ENCODE measurements at places on chromosomes 16 and 17.

DNA sequence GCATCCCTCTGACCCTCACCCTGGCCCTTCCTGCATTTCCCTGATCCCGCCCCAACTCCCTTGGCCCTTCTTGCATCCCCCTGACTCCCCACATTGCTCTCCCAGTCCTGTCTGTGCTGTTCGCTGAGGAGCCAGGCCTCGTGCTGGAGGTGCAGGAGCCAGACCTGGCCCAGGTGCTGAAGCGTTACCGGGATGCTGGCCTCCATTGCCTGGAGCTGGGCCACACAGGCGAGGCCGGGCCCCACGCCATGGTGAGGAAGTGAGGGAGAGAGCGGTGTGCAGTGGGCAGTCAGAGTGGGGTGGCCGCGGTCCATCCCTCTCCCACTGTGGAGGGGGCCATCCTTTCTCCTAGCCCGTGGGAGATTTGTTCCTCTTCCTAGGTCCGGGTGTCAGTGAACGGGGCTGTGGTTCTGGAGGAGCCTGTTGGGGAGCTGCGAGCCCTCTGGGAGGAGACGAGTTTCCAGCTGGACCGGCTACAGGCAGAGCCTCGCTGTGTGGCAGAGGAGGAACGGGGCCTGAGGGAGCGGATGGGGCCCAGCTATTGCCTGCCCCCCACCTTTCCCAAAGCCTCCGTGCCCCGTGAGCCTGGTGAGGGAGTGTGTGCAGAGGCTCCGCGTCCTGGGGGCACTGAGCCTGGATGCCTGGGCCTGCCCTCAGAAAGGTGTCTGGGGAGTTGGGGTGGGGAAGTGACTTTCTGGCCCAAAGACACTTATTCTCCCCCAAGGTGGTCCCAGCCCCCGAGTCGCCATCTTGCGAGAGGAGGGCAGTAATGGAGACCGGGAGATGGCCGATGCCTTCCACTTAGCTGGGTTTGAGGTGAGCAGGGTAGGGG, 17.8 kb downstream of the PFAS start:
- no peak for DNase-seq

- DNase-seq, result no peak
These were observed 40.3 kb downstream of the CBFA2T3 start for GRCh38 chr16:88936556-88937205.

DNA sequence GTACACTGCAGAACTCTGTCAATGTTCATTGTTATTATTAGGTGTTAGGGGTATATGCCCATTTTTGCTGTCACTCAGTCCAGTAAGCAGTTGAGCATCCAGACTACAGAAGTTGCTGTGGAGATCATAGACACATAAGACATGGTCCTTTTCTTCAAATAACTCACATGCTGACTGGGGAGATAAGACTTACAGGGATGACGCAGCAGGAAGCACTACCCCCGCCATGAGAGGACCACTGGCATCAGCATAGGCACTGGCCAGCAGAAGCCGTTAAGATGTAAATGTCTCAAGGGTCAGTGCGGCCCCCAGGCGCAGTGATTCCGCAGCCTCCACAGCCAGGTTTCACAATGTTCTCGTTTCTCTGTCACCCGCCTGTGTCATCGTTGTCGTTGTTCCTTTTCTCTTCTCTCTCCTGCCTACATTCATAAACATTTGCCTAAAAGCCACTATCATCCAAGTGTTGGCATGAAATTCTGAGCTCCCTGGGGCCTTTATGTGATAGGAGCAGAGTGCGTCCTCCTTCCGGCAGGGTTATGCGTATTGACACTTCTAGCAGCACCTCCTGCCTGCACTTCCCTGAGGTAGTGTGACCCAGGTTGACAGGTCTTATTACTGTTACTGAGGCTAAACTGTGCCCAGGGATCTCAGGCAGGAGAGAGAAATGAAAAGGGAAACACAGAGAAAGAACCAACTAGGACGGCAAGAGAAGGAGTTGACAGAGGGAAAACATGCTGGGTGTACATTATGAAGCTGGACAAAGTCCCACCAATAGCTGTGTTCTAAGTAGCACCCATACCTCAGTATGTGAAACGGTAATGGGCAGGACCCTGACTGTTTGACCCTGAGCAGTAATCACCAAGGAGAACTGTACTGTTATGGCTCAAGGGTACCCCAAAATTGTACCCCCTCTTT, 17.9 kb downstream of the TANGO6 start:
- no peak for DNase-seq

DNA sequence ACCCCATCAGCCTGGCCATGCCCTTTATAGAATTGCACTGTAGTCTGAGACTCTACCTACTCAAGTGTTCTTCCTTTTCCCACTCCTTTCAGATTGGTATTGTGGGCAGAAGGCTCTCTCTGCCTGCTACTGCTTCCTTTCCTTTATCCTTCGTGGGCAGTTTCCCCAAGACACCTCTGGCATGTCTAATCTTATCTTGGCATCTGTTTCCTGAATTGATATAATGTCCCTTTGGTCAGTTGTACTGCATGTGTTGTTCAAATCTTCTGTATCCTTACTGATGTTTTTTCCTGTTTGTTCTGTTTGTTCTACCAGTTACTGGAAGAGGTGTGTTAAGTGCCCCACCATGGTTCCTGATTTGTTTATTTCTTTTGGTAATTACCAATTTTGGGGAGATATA, 29.5 kb upstream of the MSI2 start:
- no peak for DNase-seq

- DNase-seq, result no peak
These were observed 99.7 kb downstream of the CDH8 start for GRCh38 chr16:61936522-61936921.

DNA sequence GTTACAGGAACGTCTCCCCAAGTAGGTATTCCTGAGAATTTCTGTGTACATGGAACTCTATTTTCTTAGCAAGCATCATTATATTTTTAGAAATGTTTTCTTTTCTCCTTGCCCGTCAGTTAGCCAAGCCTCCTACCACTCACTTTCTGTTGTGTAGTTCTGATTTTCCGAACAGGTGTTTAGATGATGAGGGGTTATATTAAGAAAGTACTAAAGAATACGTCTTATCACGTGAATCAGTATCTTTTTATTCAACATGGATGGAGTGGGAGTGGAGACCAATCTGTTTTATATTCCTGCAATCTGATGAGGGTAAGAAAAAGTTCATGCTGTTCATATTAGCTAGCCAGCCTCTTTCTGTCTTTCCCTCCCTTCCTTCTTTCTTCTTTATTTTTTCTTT, 29.4 kb downstream of the MSI2 start:
- no peak for DNase-seq

- DNase-seq, result no peak
These were observed 96.6 kb downstream of the NXN start for GRCh38 chr17:882827-883585.

- DNase-seq, result no peak
These were observed 15.0 kb upstream of the SLC12A3 start for GRCh38 chr16:56849690-56850680.

DNA sequence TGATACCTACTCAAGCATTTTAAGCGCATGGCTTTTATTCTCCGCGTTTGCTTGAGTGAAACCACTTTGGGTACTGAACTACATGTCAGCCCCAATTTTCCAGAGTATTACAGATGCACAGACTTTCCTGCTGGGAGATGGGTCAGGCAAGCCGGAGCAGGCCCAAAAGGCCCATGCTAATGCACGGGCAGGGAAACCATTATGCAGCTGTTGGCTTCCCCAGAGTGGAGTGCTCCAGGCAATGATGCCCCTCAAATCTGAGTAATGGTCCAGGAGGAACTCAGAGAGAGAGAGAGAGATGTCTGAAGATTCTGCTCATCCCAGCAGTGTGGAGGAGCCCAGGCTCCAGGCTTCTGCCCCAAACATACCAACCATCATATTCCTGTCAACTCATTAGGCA, 80.2 kb downstream of the CDH11 start:
- no peak for DNase-seq

DNA sequence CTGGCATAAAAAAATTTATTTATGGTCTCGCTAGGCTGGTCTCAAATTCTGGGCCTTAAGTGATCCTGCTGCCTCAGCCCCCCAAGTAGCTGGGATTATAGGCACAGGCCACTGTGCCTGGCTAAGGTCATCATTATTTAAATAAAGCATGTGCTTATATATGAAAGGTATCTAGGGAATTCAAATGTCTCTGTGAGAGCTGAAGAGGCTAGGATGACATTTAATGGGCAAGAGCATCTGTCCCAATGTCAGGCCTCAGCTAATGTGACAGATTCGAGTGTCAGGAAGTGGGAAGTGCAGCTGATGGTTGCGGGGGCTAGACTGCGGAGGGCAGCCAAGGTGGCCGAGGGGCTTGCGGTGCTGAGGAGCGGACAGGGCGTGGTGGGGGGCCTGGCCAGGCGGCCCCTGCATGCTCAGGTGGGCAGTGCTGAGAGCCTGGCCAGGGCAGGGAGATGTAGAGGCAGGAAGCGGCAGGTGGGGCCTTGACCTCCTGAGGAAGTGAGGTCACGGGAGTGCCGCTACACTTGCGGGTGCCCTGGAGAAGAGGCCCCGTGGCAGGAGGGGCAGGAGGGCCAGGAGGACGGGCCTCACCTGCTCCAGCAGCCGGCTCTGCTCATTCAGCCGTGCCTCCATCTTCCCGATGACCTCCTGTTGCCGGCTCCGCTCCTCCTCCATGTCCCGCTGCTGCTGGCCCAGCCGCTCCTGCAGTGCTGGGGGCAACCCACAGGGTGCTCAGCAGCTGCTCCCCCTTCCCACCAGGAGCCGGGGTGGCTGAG, 12.6 kb upstream of the MRPL38 start:
- DNase-seq, result no peak

DNA sequence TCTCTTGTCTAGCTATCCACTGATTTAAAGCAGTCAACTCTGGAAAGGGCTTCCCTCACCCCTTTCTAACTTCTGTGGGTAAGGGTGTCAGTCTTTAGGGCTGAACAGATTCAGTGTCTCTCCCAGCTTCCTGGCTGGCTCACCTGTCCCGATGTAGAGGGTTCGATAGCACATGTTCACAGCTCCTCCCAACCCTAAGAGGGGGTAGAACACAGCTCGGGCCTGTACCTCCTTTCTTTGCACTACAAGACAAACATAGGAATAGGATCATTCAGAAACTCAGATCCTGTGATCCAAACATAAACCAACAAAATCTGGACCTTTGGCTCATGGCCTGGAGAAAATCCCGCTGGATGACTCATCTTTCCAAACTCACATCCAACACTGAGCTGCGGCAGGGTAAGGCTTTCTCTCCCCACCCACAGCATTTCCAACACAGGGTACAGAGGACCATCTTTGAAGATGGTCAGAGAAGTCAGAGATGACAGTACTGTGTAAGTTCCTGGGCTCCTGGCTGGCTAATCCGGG, 5.8 kb upstream of the DHRS13 start:
- peak; percentile 40 for DNase-seq

DNA sequence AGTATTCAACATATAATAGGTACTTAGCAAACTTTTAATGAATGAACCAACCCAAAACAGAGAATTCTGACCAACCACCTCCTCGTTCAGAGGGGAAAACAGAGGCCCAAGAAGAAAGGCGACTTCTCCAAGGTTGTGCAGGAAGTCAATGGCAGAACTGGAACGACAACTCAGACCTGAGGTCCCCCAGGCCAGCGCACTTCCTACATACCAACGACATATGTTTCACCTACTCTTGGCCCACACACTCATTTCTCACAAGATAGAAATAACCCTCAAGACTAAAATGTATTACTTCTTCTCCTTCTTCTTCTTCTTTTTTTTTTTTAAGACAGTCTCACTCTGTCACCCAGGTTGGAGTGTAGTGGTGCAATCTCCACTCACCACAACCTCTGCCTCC, 14.4 kb downstream of the CHCT1 start:
- no peak for DNase-seq

DNA sequence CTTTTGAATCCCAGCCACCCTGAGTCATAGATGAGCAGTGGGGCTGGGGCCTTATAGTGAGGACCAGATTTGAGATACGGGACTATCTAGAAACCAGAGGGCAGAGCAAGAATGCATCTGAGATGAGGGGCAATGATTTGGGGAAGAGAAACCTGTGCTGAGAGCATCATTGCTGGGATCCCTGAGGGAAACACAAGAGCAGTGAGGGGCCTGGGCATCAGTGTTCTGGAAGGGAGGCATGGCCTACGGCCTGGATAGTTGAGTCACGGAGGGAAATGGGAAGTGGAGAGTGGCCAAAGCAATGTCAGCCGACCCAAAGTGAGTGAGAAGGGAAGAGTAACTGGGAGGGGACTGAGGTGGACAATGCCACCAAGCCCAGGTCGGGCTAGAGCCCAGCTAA, 5.2 kb downstream of the CAMTA2 start:
- no peak for DNase-seq

DNA sequence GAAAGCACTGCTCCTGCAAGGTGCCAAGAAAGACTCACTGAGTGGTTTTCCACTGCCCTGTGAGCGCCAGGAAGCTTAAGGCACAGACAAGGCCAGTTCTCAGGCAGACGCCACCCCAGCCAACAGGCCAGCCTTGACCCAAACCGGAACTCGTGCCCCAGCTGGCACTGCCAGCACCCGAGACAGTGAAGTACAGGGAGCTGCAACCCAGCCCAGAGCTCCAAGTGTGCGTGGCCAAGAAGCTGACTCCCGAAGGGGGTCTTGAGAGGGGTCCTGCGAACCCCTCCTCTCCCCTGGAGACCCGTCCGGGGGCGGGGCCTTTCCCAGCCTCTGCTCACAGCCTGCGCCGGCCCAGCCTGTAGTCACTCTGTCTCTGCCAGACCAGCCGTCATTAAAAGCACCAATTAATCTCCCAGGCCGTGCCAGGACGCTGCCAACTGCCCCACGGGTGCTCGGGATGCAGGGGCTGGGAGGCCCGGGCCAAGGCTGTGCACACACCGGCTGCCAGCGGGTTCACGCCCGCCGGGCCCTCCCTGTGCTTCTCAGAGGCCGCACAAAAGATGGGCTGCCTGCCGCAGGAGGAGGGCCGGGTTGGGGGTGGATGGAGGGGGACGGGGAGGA, 4.4 kb upstream of the SOX8 start:
- no peak for DNase-seq

DNA sequence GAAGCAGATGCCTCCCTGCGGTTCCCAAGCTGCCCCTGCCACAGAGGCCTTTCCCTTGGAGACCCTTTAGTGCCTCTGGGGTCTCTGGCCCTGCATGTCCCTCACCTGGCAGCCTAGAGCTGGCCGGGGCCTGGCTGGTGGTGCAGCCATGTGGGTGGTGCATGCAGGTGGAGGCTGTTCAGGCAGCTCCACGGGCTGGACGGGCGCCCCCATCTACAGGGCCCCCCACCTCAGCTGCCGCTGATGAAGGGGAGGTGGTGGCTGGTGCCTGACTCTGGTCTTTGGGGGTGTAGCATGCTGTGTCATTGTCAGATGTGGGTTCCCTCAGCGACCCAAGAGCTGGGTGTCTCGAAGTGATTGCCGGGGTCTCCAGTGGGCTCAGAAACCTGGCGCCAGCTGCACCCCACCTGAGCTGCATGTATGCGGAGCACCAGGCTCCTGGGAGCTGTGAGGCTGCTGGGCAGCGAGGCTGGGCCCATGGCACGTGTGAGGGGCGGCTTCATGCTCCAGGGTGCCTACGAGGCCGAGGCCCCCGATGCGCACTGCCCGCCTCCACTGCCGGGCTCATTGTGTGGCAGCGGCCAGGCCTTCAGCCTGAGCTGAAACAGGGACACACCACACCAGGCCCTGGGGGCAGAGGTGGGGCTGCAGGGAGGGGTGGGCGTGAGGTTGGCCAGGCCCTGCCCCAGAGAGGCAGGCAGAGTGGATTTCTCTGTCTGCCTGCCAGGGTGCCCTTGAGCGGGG, 57.0 kb downstream of the BAIAP2 start:
- no peak for DNase-seq

GRCh38 chr16:49281480-49281842, at the start of gene CBLN1:
Gene CBLN1, minus strand, starts transcription at chr16:49281838. Its CDS starts 373 bp downstream, at chr16:49281465.
- no peak for DNase-seq
